ENCODE measurements at places on chromosomes 16 and 17.

GRCh38 chr16:89135166-89135565 is 36.4 kb upstream of the CDH15 start:
- no peak for DNase-seq

GRCh38 chr16:77574867-77575624 is 140.2 kb upstream of the ADAMTS18 start:
- no peak for DNase-seq

GRCh38 chr16:16021988-16022682 is 72.7 kb downstream of the ABCC1 start:
- peak; percentile 64 for DNase-seq

DNA sequence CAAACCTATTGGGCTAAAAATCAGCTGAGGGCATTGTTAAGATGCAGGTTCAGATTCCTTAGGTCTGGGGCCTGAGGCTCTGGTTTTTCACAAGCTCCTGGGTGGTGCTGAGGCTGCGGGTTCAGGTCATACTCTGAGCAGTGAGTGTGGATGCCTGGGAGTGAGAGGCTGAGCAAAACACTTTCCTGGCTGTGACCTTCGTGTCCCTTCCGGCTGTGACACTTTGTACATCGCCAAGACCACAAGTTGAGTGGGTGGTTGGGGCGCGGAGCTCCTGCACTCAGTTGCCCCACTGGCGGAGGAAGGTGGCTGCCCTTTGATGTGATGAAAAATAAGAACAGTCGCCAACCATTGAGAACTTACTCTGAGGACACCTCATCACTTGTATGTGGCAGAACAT is 24.8 kb downstream of the CCR7 start:
- DNase-seq: no peak

GRCh38 chr16:17331071-17331607 is 139.6 kb downstream of the XYLT1 start:
- no peak for DNase-seq

GRCh38 chr17:27550974-27551505 is 79.9 kb upstream of the LGALS9 start:
- DNase-seq: no peak

- DNase-seq: no peak
Measured at GRCh38 chr17:1995907-1996799, 29.0 kb downstream of the RTN4RL1 start.

- peak; percentile 73 for DNase-seq
Measured at GRCh38 chr17:46266656-46267544, 28.0 kb upstream of the LRRC37A start.

DNA sequence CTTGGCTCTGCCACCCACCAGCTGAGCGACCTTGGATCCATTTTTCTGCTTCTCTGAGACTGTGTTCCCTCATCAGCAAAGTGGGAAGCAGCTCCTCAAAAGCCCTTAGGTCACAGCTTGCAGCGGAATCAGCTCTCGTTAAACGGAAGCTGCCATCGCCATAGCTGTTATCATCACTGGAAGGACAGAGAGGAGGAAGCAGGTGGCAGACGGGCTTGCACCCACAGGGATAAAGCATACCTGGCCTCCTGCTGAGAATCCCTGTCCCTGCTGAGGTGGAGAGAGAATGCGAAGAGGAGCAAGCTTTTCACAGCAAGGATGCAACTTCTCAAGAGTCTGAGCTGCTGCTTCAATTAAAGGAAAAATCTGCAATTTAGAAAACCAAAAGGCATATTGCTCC is 106.6 kb downstream of the CLEC16A start:
- no peak for DNase-seq

- no peak for DNase-seq
Measured at GRCh38 chr17:47628014-47628566, 21.6 kb upstream of the KPNB1 start.

GRCh38 chr16:74743668-74744299 is 30.8 kb downstream of the FA2H start:
- no peak for DNase-seq

DNA sequence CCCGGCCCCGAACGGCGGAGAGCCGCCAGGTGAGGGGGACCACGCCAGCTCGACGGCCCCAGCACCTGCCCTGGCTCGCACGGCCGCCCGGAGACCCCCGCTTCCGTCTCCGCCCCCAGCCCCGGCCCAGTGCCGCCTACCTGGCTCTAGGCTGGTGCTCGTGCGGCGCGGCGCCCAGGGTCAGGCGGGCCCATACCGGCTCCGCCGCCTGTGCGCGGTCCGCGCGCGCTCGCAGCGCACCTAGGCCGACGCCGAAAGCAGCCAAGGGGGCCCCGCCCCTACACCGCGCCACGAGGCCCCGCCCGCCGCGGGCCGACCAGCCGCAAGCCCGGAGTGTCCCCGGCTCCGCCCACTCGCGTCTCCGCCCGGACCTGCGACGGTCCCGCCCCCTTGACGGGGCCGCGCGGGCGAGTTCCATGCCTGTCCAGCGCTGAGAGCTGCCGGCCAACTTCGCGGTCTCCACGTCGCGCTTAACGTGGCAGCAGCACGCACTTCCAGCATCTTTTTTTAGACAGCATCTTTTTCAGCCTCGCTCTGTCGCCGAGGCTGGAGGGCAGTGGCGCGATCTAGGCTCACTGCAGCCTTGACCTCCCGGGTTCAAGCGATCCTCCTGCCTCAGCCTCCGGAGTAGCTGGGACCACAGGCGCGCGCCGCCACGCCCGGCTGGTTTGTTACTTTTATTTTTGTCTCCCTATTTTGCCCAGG is at the start of gene SLC25A39:
SLC25A39 (minus strand) TSS at position 253 of the 705 bp plus-strand sequence. CDS start 1,261 bp downstream, outside the sequence.
- peak; percentile 87 for DNase-seq

DNA sequence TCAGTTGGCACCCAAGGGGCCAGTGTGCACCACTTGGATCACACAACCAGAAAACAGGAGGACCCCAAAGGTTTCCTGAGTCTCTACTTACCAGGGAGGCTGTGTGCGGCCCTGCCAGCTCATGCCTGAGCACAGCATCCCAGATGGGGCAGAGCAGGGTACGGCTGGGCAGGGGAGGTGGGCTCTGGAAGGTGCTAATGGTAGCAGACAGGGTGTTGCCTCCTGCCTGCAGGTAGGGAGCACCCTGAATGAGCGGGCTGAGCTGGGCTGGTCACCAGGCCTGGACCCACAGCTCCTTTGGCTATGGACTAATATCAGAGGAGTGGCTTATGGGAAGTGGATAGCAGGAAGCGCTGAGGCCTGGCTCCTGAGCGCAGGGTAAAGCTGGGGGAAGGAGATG is 14.6 kb downstream of the RECQL5 start:
- DNase-seq: no peak

DNA sequence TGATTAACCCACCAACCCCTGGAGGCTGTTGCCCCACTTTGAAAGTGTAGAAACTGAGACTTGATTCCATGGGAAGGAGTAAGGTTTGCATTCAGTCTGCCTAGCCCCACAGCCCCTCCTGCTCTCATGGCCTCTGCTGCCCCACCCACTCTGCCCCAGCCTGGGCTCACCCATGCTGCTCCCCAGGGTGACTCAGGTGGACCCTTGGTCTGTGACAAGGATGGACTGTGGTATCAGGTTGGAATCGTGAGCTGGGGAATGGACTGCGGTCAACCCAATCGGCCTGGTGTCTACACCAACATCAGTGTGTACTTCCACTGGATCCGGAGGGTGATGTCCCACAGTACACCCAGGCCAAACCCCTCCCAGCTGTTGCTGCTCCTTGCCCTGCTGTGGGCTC is 6.5 kb downstream of the PRSS41 start:
- no peak for DNase-seq

DNA sequence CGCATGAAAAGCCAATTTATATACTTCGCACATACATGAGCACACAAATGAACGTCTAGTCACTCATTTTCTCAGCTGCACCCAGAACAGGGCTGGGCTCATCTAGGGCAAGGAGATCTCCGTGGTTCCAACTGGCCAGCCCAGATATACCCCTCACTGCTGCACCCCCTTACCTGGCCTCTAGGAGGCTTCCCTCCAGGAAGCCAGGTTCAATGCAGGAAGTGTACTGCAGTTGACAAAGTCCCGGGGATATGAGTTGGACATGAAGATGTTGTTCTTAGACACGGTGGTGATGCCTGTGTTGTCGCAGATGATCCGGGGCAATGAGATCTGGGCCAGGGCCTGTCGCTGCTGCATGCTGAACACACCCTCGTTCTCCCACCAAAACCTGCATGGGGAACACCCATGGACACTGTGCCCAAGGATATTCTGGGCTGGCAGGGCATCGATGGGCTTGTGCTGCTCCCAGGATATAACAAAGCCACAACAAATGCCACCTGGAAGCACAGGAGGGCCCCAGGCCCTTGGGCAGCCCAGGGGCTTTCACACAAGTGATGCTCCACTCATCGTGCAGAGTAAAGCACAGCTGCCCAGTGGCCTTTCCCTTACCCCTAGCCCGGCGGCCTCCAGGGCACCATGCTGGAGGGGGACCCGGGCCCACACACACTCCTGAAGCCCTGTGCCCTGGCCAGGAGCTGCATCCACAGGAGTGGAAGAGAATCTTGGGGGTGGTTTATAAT is 10.1 kb downstream of the MPO start:
- DNase-seq: no peak

GRCh38 chr16:30774367-30775130 is 12.4 kb downstream of the RNF40 start:
- DNase-seq: no peak

- no peak for DNase-seq
Measured at GRCh38 chr17:1491443-1492248, 840 bp downstream of the MYO1C start.

- DNase-seq: peak; percentile 40
Measured at GRCh38 chr17:7560172-7561027, 1.3 kb upstream of the SENP3 start.

GRCh38 chr16:23570992-23571632 is 13.6 kb downstream of the UBFD1 start:
- no peak for DNase-seq

GRCh38 chr16:55571-56136 is 2.0 kb downstream of the SNRNP25 start:
- no peak for DNase-seq

DNA sequence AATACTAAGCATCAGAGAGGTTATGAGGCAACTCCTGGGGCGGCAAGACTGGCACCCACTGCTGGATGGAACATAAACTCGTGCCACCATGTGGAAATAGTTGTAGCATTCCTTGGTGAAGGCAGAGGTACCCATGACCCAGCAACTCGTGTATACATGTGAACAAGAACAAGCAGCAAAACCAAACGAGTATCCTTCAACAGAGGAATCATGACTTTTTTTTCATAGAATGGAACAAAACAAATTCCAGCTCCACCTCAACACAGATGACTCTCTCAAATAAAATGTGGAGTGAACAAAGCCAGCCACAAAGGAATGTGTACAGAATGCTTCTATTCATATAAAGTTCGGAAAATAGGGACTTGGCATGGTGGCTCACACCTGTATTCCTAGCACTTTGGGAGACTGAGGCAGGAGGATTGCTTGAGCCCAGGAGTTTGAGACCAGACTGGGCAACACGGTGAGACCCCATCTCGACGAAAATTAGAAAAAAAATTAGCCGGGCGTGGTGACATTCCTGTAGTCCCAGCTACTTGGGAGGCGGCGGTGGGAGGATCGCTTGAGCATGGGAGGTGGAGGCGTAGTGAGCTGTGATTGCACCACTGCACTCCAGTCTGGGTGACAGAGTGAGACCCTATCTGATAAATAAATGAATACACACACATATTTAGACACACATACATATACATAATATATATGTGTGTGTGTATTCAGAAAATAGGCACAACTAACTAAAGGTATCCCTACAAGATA is 35.3 kb downstream of the B9D1 start:
- DNase-seq: peak; percentile 84

GRCh38 chr17:54738496-54738895 is 162.2 kb upstream of the TOM1L1 start:
- DNase-seq: no peak

DNA sequence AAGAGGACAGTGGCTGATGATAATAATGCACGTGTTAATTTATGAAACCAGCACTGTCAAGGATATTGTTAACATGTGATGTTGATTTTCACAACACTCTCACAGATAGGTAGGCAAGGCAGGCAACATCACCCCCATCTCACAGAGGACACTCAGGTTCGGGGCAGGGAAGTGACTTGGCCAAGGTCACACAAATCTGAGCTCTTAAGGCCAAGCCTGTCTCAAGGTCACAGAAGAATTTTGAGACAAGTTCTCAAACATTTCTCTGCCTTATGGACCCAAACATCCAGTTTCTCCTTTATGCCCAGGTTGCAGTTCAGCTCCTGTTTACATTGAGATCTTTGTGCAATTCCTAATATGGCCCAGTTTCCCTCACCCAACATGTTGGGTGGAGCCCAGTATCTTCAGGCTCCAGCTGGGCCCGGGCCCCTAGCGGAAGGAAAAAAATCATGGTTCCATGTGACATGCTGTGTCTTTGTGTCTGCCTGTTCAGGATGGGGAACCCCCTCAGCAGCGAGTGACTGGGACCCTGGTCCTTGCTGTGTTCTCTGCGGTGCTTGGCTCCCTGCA is 1.3 kb downstream of the SLC2A4 start:
- DNase-seq: no peak

DNA sequence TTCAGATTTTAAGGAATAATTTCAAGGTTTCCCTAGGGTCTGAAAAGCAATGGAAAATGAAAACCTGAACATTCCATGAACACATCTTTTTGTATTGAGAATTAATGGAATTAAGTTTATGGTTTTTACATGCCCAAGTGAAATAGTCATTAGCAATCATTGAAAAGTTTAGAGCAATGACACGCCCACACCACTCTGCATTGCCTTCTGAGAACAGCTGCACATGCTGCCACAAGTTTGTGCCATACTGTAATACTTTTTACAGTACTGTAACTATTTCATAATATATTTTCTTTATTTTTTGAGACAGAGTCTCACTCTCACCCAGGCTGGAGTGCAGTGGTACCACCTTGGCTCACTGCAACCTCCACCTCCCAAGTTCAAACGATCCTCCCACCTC is 345.2 kb upstream of the PMFBP1 start:
- DNase-seq: no peak

DNA sequence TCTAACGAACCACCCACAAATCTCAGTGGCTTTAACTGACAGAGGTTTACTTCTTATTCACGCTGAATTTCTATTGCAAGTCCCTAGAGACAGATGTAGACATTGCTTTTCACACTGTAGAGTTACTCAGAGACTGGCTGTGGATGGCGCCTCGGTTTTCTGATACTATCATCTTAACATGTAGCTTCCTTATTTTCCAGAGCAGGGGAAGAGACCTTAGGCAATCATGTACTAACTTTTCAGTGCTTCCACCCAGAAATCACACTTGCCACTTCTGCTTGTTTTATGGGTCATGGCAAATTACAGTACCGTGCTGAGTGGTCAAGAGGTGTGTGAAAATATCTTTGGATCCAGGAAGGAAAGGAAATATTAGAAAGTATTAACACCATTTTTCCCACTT is 65.4 kb downstream of the MAF start:
- no peak for DNase-seq

DNA sequence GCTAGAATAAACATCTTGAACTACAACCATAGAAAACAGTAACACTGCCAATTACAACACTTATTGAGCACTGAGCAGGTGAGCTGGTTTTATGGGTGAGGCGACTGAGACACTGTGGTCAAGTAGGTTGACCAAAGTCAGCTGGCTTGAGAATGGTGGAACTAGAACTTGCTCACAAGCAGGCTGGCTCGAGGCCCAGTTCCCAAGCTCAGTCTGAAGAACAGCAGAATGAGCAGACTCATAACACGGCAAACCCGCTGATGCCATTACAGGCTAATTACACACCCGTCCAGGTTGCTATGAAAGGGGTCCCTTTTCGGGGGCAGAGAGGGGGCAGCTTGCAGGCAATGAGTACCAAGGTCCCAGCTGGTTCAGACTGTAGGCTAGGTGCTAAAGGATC is 6.5 kb downstream of the ZZEF1 start:
- DNase-seq: no peak
